Activated T-helper 1 cell treated with anti-CD3 and anti-CD28 coated beads, Interleukin-12 subunit alpha, Interleukin-12 subunit beta, Interleukin-2, Interleukin-4 antibody, amounts not matched to agents 30 ng/mL and 10 ng/mL and 1 ng/mL, durations not matched to agents 14 hours and 24 hours and 36 hours (primary cell): ENCODE measurements at places on chromosomes 5 and 9. TPM values are rescaled to one million over a fixed set of nuclear protein-coding genes. Genes with fewer than 3 reads are reported as not detected.

GRCh38 chr5:96287136-96287535 lies 145.9 kb downstream of the PCSK1 start:
- DNase-seq: no peak

DNA sequence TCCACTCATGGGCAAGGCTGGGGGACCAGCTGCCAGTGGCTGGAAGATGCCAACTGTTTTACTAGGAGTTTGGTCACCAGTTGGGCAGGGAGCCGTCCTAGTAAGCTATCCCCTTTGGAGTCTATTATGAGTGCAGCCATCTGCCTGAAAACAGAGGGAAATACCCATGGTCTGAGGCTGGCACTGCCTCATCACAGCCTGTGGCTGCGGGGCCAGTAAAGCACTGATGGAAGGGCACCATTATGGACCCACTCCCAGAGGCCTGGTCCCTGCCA lies 187.2 kb upstream of the PANK3 start:
- DNase-seq: no peak

DNA sequence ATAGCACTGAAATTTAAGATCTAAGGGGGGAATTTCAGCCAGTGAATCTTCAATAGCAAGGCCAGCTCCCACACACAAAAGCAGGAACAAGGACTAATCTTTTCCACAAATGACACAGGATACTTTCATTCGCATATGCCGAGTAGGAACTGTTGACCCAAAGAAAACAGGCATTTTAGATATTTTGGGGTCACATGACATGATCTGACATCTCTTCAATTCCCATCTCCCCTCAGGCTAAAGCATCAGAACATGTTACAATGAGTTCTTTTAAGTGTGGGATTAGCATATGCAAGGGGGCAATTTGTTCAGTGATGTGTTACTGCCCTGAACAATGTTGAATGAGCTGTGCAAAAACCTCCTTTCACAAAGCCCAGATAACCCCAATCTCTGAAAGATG lies 68.2 kb downstream of the TLE1 start:
- no peak for DNase-seq

DNA sequence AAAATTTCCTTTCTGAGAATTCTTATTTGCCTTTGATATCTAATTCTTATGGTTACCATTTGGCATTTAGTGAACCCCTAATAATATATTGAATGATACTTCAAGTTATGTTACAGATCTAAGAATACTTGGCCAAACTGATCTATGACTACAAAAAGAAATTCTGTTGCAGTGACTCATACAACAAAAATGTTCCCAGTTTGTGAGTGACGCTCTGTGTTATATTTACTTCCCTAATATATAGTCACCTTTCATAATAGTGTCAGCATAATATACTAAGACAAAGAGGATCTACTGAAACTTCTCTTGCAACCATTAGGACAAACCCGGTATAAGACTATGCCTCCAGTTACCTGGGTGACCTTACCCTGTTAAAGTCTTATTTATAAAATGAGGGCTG lies 216.9 kb upstream of the TLX3 start:
- DNase-seq: no peak

CMBL gene
- total RNA-seq: 0.20 and 0.29 TPM in 2 replicates

GRCh38 chr5:139392678-139393496 lies 2.0 kb downstream of the PROB1 start:
- peak; percentile 84 for DNase-seq

DNA sequence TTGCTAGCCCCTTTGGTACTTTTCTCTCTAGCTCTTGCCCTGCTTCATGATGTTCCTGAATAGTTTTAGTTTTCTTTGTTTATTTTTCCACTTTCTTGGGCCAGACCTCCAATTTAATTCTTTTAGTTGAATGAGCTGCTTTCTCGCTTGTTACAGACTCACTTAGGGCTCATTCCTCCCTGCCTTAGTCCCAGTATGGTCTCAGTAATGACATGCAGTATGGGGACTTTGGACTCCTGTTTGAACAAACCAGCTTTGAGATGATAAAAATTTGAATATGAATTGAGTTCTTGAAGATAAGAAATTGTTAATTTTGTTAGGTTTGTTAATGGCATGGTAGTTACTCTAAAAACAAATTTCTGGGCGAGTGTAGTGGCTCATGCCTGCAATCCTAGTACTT lies 284.8 kb upstream of the DMRT1 start:
- DNase-seq: no peak

- no peak for DNase-seq
These were observed 338.2 kb downstream of the NFIB start for GRCh38 chr9:13975611-13976290.

DNA sequence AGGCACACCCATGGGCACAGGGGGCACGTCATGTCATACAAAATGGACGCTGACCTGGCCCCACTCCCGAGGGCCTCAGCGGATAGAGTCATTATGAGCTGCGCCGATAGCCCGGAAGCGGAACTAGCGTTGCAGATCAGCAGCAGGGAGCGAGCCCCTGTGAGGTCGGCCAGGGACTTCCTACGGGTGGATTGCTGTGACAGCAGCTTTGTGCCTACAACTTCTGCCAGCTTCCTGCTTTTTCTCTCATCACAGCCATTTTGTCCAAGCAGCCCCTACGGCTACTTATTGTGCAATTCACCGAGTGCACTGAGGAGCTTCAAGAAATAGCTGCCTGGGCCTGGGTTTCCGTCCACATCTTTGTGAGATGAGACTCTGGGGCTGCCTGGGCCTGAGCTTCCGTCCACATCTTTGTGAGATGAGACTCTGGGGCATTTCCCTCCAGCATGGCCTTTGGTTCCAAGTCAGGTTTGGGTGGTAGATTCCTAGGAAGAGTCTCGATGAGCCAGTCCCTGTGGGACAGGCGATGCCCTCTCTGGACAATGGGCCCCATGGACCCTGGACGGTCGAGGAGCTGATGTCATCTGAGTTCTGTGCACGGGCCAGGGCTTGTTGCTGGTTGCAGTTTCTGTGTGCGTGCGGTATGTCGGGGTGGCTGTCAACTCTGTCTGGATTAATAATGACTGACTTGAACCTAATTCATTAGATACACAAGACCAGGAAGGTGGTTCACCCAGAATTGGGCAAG lies 67.0 kb upstream of the GNE start:
- no peak for DNase-seq

GNA14 gene
- total RNA-seq: not detected in 2 replicates

DNA sequence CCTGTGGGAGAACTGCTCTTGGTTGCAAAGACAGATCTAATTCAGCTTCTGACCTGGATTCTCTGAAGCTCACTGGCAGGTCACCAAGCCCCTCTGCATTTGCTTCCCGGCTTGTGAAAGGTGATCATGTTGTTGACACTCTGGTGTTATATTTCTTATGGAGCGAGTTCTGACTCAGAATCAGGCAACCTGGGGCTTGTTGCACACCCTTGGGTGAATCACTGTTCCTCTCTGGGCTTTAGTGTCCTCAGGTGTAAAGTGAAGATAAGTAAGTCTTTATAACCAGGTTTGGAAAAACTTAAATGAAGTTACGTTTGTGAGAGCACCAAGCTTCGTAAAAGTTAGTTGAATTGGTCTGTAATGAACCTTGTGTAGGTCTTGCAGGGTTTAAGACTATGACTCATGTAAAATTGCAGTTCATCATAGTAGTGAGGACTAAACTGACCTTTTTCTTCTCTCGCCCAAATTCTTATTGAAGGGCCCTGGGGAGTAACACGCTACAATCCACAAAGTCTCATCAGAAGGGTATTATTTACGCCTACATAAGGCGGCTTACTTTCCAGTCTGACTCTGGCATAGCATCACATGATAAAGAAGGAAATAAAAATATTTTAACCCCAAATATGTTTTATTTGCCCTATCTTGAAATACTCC lies 218.6 kb downstream of the TMEM38B start:
- DNase-seq: no peak

GRCh38 chr5:179251276-179251969 lies 93.8 kb downstream of the ADAMTS2 start:
- no peak for DNase-seq

SLC25A2 gene
- total RNA-seq: 0.20 and 0.57 TPM in 2 replicates

DNA sequence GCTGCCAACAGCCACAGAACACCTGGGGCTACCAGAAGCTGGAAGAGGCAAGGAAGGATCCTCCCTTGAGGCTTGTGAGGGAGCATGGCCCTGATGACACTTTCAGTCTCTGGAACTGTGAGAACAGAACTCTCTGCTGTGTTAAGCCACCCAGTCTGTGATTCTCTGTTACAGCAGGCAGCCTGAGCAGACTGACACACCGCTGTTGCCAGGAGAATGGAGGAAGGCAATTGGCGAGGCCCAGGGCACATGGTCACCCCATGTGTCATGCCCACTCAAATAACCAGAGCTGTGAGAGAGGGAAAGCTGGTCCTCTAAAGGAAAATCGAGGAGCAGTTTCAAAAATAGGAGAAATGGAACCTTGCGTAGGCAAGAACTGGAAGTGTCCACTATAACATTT lies 12.0 kb upstream of the KIF4B start:
- DNase-seq: no peak

DNA sequence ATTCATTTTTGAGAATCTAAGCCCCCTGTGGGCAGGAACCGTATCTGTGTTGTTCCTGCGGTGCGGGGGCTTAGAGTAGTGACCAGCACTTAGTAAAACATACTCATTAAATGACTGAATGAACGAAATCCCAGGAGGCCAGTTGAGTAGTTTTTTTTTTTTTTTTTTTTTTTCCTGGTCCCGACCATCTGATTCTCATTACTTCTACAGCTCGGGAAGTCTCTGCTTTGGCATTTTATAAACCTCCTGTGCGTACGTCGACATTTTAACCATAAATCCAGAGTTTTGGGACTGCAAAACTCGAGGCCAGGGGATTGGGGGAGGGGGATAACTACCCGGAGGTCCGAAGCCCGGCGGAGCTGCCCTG lies 31.5 kb upstream of the SPRY4 start:
- DNase-seq: no peak

DNA sequence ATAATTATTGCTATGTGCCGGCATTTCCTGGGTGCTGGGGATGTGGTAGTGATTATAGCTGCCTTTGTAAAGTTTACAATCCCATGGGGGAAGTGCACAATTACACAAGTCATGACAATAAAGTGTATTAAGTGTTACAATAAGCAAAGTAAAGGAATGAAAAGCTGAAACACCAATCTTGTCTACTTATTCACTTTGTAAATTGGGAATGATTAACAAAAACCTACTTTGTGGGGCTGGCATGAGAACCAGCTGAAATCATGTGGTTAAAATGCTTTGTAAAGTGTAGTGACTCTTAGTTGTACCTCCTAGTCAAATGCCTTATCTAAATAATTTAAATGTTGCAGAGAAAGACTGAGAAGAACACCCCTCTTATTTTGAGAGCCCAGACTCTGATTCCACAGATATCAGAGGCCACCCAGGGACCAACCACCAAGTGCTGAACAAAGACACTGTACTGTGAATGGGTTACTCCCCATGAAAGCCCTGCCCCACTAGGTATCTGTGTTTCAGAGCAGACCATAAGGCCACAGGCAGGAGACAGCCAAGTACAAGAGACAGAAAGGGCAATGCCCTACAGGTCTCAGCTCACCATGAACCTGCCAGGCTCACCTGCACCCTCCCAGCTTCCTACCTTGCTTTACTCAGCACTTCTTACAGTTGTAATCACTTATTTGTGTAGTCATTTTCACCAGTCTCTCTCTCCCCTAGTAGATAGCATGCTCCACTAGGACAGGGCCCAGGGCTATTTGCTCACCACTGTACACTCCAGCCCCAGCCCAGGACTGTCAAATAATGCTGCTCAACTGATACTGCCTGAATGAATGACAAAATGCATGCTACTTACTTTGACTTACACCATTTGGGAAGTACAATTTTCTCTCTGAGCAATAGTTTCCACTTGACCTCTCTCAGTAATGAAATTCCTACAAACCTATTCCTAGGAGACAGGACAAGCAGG lies 101.6 kb upstream of the APC start:
- DNase-seq: no peak

DNA sequence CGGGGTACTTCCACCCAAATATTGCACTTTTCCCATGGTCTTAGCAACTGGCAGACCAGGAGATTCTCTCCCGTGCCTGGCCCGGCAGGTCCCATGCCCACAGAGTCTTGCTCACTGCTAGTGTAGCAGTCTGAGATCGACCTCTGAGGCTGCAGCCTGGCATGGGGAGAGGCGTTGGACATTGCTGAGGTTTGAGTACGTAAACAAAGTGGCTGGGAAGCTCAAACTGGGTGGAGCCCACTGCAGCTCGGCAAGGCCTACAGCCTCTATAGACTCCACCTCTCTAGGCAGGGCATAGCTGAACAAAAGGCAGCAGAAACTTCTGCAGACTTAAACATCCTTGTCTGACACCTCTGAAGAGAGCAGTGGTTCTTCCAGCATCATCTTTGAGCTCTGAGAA lies 40.1 kb upstream of the EBF1 start:
- no peak for DNase-seq

CCDC180 gene
- 0.83 and 2.4 TPM in 2 replicates for total RNA-seq

COL5A1 gene
- not detected in 2 replicates for total RNA-seq

- no peak for DNase-seq
These were observed 4.4 kb downstream of the SVEP1 start for GRCh38 chr9:110575169-110575568.

- DNase-seq: no peak
These were observed 323.7 kb downstream of the ARRDC3 start for GRCh38 chr5:91059409-91059808.

HRCT1 gene
- total RNA-seq: not detected in 2 replicates

GRCh38 chr9:108850293-108850897 lies 5.4 kb downstream of the ACTL7B start:
- DNase-seq: no peak

CREB3 gene
- total RNA-seq: 32.1 and 32.6 TPM in 2 replicates

- DNase-seq: no peak
These were observed 81.5 kb downstream of the WNK2 start for GRCh38 chr9:93265301-93265971.

CTNND2 gene
- not detected in 2 replicates for total RNA-seq

- no peak for DNase-seq
These were observed 228.9 kb downstream of the CDK5RAP2 start for GRCh38 chr9:120351106-120351505.

FAM200C gene
- total RNA-seq: 0.65 and 0.98 TPM in 2 replicates

- DNase-seq: no peak
These were observed 29.3 kb upstream of the PDE8B start for GRCh38 chr5:77181173-77181572.

DNA sequence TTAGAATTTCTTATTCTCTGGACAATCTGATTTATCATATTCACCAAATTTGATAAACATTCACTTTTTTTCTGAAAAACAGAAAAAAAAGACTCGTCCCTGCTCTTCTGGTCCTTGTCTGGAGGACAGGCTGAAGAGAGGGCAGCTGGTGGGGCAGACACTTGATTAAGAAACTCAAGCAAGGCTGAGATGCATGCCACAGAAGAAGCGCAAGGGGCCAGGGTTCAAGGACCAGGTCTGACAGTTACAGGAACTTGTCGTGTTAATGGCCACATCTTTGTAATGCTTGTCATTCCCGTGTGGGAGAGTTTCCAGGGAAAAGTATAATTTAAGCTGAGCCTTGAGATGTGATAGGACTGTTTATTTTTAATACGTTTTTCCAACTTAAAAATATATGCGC lies 40.6 kb upstream of the SHB start:
- DNase-seq: no peak
